ENCODE measurements at places on chromosomes 6 and 20. TPM values are rescaled to one million over a fixed set of nuclear protein-coding genes. Genes with fewer than 3 reads are reported as not detected.

PDE7B gene
- total RNA-seq = 13.7 TPM

SLC22A2 gene
- total RNA-seq = not detected

DTNBP1 gene
- 19.2 TPM for total RNA-seq

KIAA1755 gene
- total RNA-seq = 5.5 TPM

CD40 gene
- total RNA-seq = 15.9 TPM

- DNase-seq = no peak
- no peak overlapping the region for H3K27ac ChIP-seq
- no peaks in the 10 kb centered on the region for H3K36me3 ChIP-seq
- H3K27me3 ChIP-seq = no peaks in the 10 kb centered on the region
- H3K4me3 ChIP-seq = no peak overlapping the region
- no peaks in the 10 kb centered on the region for H3K4me1 ChIP-seq
These were observed 399.3 kb downstream of the HAO1 start for GRCh38 chr20:7540923-7541322.

DNA sequence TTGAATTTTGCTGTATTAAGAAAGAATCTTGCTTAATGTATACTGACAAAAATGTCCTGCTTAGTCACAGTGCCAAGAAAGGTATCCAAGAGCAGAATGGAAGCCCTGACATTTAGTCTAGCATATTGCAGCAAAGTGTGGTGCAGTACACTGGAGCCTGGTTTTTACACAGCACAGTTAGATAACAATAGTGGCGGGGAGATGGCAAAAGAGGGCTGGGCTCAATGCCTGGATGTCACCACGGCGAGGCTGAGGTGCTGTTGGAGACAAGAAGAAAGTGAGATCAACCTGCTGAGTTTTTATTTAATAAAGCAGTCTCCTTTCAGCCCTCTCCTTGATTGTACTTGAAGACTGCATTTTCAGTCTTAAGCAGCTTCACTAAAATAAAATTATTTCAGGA is 426.0 kb downstream of the LMBRD1 start:
- no peak overlapping the region for H3K4me3 ChIP-seq
- no peak for DNase-seq
- no peaks in the 10 kb centered on the region for H3K27me3 ChIP-seq

DNA sequence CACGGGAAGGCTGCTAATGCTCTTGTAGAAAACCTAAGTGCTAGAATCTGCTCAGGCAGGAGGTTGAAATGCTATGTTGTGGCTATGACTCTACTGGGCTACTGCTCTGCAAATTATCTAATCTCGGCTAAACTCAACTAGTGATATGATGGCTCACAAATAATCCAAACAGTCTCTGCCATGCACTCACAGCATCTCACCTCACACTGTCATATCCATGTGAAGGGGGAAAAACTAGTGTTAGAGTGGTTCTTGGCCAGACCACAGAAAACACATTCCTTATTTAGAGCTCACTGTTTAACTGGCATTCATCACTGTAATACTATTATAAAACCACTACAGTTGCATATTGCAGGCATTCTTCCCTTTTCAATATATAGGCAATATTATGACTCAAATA is 81.8 kb upstream of the DST start:
- no peaks in the 10 kb centered on the region for H3K27me3 ChIP-seq
- H3K4me1 ChIP-seq = no peaks in the 10 kb centered on the region
- no peak overlapping the region for H3K4me3 ChIP-seq
- no peak overlapping the region for H3K27ac ChIP-seq

DNA sequence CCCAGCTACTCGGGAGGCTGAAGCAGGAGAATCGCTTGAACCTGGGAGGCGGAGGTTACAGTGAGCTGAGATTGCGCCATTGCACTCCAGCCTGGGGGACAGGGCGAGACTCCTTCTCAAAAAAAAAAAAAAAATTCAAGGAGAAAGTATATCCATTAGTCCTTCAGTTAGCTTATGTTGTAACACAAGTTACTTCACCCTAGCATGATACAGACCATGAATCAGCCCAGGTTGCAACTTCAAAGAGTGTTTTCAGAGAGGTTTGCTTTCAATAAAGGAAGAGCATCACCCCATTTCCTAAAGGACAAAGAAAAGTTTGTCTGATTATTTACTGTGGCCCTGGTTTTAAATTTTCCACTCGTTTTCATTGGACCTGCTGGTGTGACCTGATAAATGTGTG is 73.0 kb downstream of the SERAC1 start:
- no peak overlapping the region for H3K4me3 ChIP-seq
- DNase-seq = no peak
- H3K4me1 ChIP-seq = no peaks in the 10 kb centered on the region
- no peak overlapping the region for H3K27ac ChIP-seq
- H3K27me3 ChIP-seq = no peaks in the 10 kb centered on the region

GRCh38 chr20:40251284-40251932 is 437.6 kb downstream of the MAFB start:
- H3K27me3 ChIP-seq = no peaks in the 10 kb centered on the region
- peak; percentile 7 for DNase-seq
- H3K4me1 ChIP-seq = peaks cover 8% of the 10 kb centered on the region
- H3K36me3 ChIP-seq = no peaks in the 10 kb centered on the region
- no peak overlapping the region for H3K4me3 ChIP-seq

- H3K4me1 ChIP-seq = peaks cover 68% of the 10 kb centered on the region
- no peak overlapping the region for H3K4me3 ChIP-seq
- no peak for DNase-seq
- no peak overlapping the region for H3K27ac ChIP-seq
These were observed 23.7 kb downstream of the EZR start for GRCh38 chr6:158795516-158795915.

GRCh38 chr6:16592223-16592911 is 168.9 kb downstream of the ATXN1 start:
- no peak overlapping the region for H3K27ac ChIP-seq
- no peak overlapping the region for H3K4me3 ChIP-seq
- H3K27me3 ChIP-seq = no peaks in the 10 kb centered on the region

- H3K36me3 ChIP-seq = no peaks in the 10 kb centered on the region
- H3K27me3 ChIP-seq = no peaks in the 10 kb centered on the region
- H3K4me1 ChIP-seq = no peaks in the 10 kb centered on the region
- no peak overlapping the region for H3K27ac ChIP-seq
These were observed 153.7 kb downstream of the MOXD1 start for GRCh38 chr6:132247381-132248159.
